ENCODE measurements at places on chromosomes 7 and 10.
A peak's percentile ranks its signal among the peaks of the same experiment; 100 is the strongest.

DNA sequence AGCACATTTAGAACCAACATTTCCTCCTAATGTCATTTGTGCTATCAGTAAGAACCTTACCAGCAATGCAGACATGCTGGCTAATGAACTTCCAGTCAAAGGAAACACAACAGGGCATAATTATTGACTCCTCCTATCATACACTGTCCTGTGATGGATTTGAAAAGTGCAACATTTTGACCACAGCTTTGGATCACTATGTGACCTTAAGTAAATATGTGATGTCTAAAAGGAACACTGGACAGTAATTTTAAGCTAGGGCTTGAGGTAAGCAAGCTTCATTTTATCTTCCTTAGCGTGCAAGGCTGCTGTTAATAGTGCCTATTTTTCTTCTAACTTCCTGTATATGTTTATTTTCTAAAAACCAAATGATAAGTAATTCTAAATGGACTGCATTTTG lies 240.6 kb upstream of the HGF start:
- no peak for DNase-seq

- no peak for DNase-seq
Measured at GRCh38 chr7:7956531-7957128, 12.0 kb upstream of the GLCCI1 start.

GRCh38 chr10:128069351-128070051 lies 56.7 kb downstream of the MKI67 start:
- DNase-seq = peak; percentile 79

- no peak for DNase-seq
Measured at GRCh38 chr7:94848992-94849576, 58.3 kb upstream of the PPP1R9A start.

GRCh38 chr10:19947215-19947614 lies 131.0 kb downstream of the PLXDC2 start:
- no peak for DNase-seq

GRCh38 chr10:1070919-1071318 lies 14.7 kb downstream of the WDR37 start:
- DNase-seq = no peak

DNA sequence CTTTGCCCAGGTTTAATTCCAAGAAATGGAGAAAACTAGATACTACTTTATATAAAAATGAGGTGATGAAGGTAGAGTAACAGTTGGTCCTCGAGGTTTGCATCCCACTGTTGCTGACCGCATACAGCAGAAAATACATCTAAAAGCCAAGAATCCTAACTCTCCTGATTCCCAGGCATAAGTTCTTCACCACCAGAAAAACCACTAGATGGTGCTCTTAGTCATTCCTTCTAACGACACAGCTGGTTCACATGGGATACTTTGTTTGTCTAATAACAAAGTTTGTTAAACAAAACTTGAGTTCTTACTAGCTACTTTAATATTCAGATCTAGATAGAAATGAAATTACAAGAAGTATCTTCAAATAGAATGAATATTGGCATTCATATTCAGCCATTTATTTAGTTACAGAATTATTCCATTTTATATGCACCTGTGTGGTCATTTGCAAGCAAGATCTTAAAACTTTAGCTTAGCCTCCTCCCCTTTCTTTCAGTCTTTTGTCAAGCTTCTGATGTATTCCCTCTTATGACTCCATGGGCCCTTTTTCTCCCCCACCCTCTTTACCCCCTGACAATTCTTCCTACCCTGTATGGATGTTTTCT lies 54.1 kb upstream of the CYP26C1 start:
- DNase-seq = no peak

DNA sequence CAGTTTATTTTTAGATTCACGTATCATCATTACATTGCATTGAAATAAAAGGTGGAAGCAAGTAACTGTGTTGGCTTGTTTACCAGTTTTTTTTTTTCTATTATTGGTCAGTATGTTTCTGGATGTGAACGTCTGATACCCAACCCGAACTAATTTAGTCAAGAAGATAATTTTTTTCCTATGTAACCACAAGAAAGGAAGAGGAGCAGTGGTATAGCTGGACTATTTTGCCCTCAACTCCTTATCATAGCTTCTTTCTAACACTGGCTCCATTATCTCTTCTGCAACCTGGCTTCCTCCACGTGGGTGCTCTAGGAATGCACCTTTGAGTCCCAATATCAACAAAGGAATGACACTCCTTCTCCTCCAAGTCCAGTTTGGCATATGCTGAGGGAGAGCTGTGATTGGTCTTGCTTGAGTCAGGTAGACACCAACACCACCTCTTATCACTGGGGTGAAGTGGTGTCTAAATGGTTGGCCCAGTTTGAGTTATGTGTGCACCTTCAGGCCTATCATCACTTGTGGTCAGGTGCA lies 29.4 kb downstream of the OR9A2 start:
- no peak for DNase-seq

DNA sequence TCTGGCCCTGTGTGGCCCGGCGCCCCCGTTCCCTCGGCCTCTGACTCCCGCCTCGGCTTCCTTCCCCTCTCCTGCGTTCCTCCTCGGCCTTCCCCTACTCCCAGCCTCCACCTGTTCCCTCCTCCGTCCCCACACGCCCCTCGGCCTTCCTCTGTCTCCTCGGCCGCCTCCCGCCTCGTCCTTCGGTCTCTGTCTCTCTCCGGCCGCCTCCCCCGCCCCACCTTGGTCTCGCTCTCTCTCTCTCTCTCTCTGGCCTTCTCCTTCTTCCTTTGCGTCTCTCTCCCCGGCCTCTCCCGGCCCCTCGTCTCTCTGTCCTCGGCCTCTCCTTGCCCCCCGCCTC lies 588 bp downstream of the GET4 start:
- no peak for DNase-seq

GRCh38 chr7:120996988-120997345 lies 8.5 kb downstream of the CPED1 start:
- DNase-seq = no peak
